ENCODE measurements at places on chromosomes 3 and 15. TPM values are rescaled to one million over a fixed set of nuclear protein-coding genes. Genes with fewer than 3 reads are reported as not detected.

The ALDH1A2 gene
- total RNA-seq: 4.0 TPM

GRCh38 chr3:40713306-40713705 lies 188.5 kb downstream of the ZNF621 start:
- no peak overlapping the region for H3K27ac ChIP-seq
- DNase-seq: no peak
- no peak overlapping the region for H3K4me3 ChIP-seq
- H3K27me3 ChIP-seq: no peaks in the 10 kb centered on the region

DNA sequence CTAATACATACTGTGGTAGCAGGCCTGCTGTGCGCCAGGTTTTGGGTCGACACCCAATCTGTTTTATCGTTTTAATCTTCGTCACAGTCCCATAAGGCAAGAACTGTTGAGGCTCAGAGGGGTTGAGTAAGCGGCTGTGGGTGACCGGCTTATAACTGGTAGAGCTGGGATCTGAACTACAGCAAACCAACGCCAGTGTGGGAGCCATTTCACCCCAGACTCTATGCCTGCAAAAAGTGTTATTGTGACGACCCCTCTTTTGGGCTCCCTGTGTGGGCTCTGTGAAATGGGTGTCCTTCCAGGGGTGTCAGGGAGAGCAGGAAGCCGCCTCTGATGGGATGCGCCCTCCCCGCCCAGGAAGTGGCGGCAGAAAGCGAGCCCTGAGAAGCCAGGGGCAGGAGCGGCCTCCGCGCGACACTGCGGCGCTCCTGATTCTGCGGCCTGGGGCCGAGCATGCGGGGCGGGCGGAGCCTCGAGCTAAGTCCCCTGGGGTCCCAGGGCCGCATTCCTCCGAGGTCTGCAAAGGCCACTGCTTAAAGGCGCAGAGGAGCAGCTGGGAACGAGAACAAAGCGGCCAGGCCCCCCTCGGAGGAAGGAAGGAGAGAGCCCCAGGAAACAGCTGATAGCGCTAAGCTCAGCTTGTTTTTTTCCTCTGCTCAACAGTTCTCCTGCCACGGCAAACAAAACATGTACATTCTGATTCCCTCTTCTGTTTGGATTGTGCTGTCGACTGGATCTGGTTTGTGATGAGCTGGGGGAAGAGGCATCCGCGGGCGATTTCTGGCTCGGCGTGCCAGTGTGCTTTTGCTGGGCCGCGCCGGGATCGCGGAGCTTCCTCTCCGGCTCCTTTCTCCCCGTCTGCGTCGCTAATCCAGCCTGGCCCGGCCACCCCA lies 33.9 kb downstream of the GRK7 start:
- no peaks in the 10 kb centered on the region for H3K27me3 ChIP-seq
- H3K4me3 ChIP-seq: no peak overlapping the region
- no peak overlapping the region for H3K27ac ChIP-seq
- no peaks in the 10 kb centered on the region for H3K4me1 ChIP-seq

GRCh38 chr3:22887664-22888291 lies 315.3 kb upstream of the UBE2E2 start:
- no peak overlapping the region for H3K4me3 ChIP-seq
- no peaks in the 10 kb centered on the region for H3K4me1 ChIP-seq
- H3K36me3 ChIP-seq: no peaks in the 10 kb centered on the region
- no peak overlapping the region for H3K27ac ChIP-seq
- peak; percentile 4 for DNase-seq

GRCh38 chr3:71176366-71176765 lies 407.2 kb downstream of the FOXP1 start:
- H3K4me3 ChIP-seq: no peak overlapping the region
- H3K36me3 ChIP-seq: no peaks in the 10 kb centered on the region
- H3K27me3 ChIP-seq: no peaks in the 10 kb centered on the region
- no peak overlapping the region for H3K27ac ChIP-seq
- no peaks in the 10 kb centered on the region for H3K4me1 ChIP-seq
- no peak for DNase-seq

DNA sequence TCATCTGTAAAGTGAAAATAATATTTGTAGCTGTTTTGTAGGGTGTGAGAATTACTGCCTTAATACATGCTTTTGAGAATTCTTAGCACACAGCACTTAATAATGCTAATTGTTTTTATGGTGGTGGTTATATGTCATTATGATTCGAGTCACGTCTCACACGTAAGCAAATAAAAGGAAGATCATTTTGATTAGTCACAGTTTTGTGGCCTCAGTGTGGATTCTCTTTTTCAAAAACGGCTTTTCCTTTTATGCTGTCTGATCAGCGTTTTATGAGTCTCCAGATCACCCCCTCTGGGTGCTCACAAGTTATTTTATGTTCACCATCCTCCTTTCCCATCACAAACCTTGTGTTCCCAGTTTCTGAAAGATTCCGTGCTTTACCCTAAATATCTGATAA lies 255.6 kb upstream of the CNTN4 start:
- H3K36me3 ChIP-seq: no peaks in the 10 kb centered on the region
- H3K4me1 ChIP-seq: no peaks in the 10 kb centered on the region
- no peak for DNase-seq
- no peak overlapping the region for H3K4me3 ChIP-seq
- no peak overlapping the region for H3K27ac ChIP-seq

- no peaks in the 10 kb centered on the region for H3K36me3 ChIP-seq
- H3K27ac ChIP-seq: no peak overlapping the region
- peaks cover 18% of the 10 kb centered on the region for H3K27me3 ChIP-seq
- no peak overlapping the region for H3K4me3 ChIP-seq
Observed at GRCh38 chr15:25737218-25737643, 125.9 kb downstream of the ATP10A start.

The BCL2A1 gene
- total RNA-seq: not detected

DNA sequence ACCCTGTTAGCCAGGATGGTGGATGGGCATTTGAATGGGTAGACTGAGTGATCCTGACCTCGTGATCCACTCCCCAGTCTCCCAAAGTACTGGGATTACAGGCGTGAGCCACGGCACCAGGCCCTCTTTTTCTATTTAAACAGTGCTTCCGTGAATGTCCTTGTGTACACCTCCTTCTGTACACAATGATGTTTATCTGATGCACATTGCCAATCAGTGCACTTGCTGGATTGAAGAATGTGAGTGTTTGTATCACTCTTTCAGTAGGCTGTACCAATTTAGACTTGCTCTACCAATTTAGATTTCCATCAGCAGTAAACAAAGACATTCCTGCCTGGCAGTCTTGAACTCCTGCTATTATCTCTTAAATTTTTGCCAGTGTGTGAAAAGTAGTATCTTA lies 8.9 kb upstream of the ZNF619 start:
- H3K36me3 ChIP-seq: peaks cover 7% of the 10 kb centered on the region
- H3K4me1 ChIP-seq: no peaks in the 10 kb centered on the region
- H3K27me3 ChIP-seq: no peaks in the 10 kb centered on the region
- DNase-seq: no peak

DNA sequence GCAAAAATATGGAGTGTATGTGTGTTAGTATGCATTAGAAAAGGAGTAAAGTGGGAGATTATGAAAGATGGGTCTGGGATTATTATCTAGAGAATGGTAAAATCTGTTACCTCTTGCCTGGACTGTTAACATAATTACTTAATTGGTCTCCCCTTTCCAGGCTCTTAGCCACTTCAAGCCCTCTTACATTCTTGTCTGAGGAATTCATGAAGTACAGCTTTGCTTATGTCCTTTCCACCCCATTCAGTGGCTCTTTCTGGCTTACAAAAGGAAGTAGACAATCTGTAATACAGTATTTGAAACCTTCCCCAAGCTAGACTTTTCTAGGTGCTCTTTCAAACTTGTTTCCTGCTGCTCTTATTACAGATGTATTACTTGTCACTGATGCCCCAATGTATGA lies 129.8 kb downstream of the MBNL1 start:
- H3K4me1 ChIP-seq: peaks cover 15% of the 10 kb centered on the region
- H3K27ac ChIP-seq: peak overlapping the region; percentile 60
- no peak overlapping the region for H3K4me3 ChIP-seq
- no peaks in the 10 kb centered on the region for H3K27me3 ChIP-seq
- no peak for DNase-seq
- H3K36me3 ChIP-seq: 0 out of 2 replicates have a peak, but pooled peaks cover 5% of the 10 kb centered on the region

GRCh38 chr15:88664151-88664778 lies 25.4 kb downstream of the ISG20 start:
- no peaks in the 10 kb centered on the region for H3K36me3 ChIP-seq
- H3K4me3 ChIP-seq: no peak overlapping the region
- H3K27me3 ChIP-seq: no peaks in the 10 kb centered on the region
- H3K4me1 ChIP-seq: peaks cover 9% of the 10 kb centered on the region
- no peak for DNase-seq
- no peak overlapping the region for H3K27ac ChIP-seq

The RASGRP1 gene
- total RNA-seq: 0.39 TPM

GRCh38 chr15:31049111-31049510 lies 52.4 kb downstream of the TRPM1 start:
- H3K4me1 ChIP-seq: no peaks in the 10 kb centered on the region
- H3K27ac ChIP-seq: no peak overlapping the region
- H3K4me3 ChIP-seq: no peak overlapping the region
- H3K36me3 ChIP-seq: no peaks in the 10 kb centered on the region

The CDCP1 gene
- 75.7 TPM for total RNA-seq

DNA sequence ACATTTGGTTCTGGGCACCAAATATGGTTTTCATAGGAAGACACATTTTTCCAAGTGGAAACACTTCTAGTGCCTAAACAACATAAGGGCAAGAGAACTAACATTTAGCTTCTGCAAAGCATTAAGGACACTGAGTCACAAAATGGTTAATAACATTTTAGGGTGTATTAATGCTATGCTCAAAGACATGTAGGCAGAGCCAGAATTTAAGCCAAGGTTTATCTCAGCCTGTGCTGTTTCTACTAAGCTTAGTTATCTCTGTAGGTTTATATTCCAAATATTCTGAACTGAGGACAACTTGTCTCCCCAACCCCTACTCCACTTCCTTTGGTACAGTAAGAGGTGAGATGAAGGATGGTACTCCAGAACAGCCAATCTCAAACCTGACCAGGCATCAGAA lies 54.1 kb upstream of the AKAP13 start:
- H3K27ac ChIP-seq: no peak overlapping the region
- H3K4me1 ChIP-seq: peaks cover 7% of the 10 kb centered on the region
- no peak for DNase-seq
- H3K4me3 ChIP-seq: no peak overlapping the region
- H3K36me3 ChIP-seq: no peaks in the 10 kb centered on the region
